ENCODE measurements at places on chromosomes 3 and 15.

DNA sequence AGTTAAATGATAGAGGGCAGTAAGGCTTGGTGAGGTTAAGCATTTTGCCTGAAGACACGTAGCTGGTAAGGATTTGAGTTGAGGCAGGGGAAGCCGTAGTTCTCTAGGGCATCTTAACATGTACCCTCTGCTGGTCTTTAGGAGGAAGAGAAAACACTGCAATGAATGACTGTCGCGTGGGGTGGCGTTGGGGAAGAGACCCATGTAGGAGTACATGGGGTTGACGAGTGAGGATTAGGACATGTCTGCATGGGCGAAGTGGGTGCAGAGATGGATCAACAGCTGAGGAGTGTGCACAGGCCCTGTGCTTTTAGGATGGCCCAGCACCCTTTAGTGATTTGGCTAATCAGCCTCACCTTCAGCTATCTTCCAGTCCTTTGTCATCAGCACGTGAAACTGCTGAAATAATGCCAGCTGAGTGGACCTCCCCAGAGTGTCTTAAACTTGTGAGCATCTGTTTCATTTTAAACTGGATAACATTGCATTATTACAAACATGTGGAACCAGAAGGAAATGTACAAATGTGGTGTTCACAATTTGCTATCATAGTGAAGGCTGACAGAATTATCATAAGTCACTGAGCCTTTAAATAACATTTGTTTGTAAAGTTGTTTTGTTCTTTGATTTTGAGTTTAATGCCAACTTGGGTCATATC is 15.3 kb downstream of the P2RY14 start:
- no peak for DNase-seq

DNA sequence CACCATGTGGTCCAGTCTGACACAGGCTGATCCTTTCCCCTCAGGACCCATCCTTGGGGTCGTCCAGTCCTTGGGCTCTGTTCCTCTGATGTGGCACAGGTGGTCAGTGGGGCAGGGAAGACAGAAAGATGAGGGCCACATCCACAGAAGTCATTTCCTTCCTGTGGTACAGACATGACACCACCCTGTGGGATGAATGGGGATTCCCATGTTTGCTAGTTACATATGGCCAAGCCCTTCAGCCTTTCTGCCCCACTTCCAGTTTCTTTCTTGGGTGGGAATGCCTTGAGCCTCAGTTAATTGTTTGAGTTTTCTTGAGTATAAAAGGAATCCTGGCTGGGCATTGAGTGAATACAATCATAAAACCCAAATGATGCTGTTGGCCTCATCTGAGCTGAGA is 284.7 kb upstream of the CTDSPL start:
- DNase-seq, result no peak

DNA sequence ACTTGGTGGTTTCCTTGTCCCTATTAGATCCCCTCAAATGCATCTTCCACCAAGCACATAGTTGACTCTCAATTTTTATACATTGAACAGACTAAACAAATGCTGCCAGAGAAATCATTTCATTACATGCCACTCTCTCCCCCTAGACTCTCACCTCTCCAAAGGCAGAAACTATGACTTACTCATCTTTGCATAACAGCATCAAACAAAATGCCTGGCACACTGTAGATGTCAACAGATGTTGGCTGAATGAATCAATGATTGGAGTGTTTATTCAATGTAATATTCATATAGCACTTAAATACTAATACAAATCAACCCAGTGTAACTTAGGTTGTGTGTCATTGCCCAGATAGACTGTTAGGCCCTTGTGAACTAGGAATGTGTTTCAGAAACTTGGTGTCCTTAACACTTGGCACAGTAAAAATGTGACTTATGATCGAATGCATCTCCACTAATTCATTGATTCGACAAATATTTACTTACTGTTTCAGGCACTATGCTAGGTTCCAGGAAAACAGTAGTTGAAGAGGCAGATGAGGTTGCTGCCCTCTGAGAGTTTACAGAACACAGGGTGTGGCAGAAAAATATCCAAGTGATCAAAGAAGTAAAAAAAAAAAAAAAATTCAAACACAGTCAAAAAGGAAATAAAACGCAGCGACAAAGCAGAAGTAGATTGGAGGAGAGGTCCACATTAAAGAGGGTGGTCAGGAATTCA is 188.5 kb upstream of the LRRN1 start:
- DNase-seq, result no peak

DNA sequence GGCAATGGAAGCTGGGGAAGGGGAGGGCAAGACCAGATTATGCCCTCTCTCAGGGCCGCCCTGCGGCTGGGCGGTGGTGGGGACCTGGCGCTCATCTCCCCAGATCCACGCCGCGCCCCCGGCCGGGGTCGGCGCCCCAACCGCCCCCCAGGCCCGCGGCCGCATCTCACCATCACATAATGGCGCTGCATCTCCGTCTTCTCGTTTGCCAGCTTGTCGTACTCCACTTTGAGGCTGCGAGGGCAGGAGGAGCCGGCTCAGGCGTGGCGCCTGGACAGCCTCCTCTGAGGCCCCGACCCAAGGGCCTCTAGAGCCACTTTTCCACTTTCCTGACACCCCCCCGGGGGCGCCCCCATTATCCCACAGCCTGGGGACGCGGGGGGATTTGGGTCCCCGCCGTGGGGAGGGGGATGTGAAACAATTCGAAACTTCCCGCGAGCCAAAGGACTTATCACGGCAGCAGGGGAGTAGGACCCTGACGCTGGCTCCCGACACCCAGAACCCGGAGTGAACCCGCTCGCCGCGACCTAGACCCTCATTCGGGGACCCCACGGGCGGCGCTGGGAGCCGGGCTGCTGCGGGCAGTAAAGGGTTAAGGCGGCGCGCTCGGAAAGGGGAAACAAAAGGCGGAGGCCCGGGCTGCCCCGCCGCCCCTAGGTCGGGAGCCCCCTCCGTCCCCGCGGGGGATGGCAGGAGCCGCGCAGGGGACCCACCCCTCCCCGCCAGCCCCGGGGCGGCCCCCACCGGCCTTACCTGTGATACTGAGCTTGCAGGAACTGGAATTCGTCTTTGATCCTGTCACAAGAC is 2.1 kb downstream of the TLE3 start:
- DNase-seq, result peak; percentile 39

DNA sequence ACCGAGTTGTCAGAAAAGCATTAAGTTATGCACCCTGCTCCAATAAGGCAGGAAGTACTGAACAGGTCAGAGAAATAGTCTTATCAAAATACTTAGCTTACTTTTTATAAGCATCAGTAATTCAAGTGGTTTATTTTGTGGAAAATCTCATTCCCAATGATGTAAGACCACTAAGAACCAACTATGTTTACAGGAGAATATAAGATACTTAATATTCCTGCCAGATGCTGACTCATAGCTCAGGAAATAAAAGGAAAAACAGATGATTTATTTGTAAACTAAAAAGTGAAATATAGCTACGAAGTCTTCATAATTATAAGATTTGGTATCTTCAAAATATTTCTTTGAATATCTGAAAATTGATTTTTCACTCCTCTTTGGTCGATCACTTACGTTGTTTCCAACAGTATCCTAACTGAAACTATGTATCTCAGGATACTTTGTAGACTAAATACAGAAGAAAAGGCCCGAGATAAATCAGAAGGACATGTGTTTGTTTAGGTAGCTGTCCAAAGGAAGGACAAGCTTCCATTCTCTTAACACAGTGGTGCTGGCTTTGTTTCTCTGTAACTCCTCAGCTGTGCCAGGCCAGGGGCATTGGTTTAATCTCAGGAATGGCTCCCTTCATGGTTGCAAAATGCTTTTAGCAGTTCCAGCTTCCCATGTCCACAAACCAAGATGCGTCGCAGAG is 295.8 kb downstream of the GBE1 start:
- DNase-seq, result no peak

- no peak for DNase-seq
Measured at GRCh38 chr15:74808078-74808839, 4.4 kb upstream of the LMAN1L start.

DNA sequence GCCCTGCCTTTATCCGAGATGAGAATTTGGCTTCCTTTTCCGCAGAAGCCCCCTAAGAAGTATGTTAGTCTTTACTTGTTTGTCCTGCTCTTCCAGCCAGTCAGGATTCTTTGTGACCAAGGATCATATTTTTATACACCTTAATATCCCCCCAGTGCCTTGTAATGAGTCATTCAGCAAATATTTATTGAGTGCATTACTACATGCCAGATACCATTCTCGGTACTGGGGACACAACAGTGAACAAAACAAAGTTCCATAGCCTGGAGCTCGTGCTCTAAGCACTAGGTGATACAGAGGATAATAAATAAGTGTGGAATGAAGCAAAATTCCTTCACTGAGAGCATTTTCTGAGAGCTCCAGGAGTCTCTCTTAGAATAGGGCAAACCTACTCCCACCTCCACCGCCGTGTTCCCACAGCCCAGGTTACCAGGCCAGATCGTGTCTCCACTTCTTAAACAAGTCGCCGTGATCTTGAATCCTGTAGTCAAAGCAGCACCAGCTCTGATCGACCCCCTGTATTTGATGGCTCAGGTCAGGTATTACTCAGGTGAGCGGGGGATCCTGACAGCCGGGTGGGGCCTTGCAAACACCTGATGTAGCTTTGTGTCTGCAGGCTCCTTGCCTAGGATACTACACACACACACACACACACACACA is 18.5 kb downstream of the TTC21A start:
- DNase-seq, result no peak

GRCh38 chr15:38076786-38077185 is 142.3 kb downstream of the TMCO5A start:
- DNase-seq, result no peak

- no peak for DNase-seq
Measured at GRCh38 chr15:68933001-68933400, 2.7 kb downstream of the SPESP1 start.

DNA sequence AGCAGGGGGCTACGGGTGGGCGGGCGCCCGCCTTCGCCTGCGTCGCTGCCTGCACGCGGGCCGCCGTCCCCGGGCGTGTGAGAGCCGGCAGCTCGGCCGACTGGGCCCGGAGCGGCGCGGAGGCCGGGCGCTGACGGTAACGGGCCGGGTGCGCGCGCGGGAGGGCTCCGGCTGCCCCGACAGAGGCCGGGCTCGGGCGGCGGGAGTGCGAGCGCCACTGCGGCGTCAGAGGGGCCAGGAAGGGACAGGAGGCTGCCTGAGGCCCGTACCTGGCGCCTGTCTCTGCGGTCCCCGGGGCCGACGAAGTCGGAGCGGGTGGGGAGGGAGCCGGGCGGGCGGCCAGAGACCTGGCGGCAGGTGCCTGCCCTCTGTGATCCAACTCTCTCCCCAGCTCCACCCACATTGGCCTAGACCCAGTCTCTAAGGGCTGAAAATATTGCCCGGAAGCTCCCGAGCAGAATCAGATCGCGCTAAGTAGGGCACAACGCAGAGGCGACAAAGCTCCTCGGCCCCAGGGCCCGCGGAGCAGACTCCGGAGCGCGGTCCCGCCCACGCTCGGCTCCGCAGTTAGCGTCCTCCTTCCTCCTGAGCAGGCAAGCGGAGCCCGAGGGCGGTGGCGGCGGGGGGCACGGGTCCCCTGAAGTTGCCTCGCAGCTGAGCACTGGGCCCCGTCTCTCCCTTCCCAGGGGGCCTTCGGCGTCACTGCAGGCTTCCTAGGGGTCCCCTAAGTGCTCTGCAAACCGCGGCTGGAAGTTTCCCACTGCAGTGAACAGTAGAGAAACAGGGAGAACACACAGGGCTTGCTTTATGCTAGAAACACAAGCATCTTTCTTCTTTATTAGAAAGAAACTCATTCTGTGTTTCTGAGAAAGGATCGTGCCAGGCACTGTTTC is at the start of gene MAN2A2:
Gene MAN2A2 (plus strand): TSS at position 463 of the 893 bp plus-strand sequence. CDS start 906 bp downstream, outside the sequence.
- DNase-seq, result peak; percentile 81

DNA sequence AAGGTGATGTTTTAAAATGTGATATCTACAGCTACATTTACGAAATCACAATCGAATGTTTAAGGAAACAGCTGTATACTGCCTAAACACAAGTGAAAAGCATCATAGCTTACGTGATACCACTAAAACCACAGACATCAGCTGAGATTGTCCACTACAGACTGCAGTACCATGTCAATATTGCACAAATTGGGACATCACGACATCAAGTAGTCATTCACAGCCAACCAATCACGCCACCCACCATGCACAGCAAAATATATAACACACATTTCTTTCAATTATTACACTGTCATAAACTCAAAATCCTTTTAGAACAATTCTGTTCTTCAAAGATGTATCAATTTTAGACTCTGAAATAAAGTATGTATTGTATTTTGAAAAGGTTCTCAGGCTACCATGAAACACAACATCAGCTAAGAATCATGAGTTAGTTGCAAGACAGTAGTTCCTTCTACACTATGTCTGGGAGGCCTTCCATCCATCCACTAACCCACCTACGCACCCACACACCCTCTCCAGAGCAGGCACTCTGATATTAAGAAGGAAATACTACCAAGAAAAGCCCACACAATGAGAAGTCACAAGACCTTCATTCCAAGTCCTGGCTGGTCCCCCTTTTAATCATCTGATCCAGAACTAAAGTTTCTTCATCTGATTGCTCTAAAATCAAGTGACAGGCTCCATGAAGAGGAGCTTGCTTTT is 3.1 kb downstream of the DMXL2 start:
- no peak for DNase-seq

- no peak for DNase-seq
Measured at GRCh38 chr15:59687836-59688235, 1.3 kb downstream of the BNIP2 start.

DNA sequence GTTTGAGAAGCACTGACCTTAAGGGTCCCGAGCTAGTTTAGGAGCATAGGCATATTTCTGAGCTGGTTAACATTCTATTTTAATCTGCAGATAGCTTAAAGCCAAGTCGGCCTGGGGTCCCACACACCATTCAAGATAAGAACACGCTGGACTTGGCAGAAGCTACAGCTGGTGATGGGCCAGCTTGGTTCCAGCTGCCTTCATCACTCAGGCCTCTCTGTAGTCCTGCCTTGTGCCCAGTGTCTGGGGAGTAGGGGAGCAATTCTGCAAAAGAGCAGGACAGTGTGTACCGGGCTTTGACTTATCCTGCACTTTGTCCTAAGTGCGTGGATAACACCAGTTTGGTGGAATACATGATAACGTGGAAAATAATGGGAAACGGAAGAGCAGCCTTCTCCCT is 164.5 kb downstream of the MEGF11 start:
- no peak for DNase-seq

DNA sequence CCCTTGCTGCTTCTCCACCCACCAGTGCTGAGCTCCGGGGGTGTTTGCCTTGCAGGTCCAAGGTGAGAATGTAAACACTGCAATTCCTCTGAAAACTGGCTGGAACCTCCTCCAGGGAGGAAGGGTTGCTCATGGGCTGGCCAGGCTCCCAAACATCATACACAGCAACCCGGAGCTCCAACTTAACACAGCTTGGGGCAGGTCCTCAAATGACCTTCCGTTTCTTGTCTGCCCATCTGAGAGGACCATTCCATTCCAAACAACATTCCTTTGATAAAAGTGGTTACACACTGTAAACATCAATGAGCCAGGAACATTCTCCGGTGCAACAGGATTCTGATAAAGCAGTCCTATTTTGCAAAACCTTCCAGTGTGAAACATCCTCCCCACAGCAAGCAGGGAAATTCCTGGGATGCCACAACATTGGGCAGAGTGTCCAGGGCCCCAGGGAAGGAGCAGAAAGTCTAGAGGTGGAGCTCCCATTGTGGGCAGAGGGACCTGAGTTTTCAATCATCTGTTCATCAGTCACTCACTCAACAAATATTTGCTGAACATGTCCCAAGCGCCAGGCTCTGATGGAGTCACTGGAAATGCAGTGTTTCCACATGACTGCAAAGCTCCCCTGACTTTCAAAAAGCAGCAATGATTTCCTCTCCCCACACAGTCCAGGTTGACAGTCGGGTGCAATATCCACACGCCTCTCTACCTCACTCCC is 7.3 kb upstream of the HEG1 start:
- DNase-seq, result no peak

GRCh38 chr15:91022832-91023129 is 387 bp upstream of the VPS33B start:
- DNase-seq, result no peak

- no peak for DNase-seq
Measured at GRCh38 chr15:53658827-53659555, 100.5 kb downstream of the WDR72 start.
